ENCODE measurements at places on chromosomes 11 and 22.

- DNase-seq, result no peak
These were observed 84.6 kb upstream of the PARVA start for GRCh38 chr11:12292766-12293165.

- DNase-seq, result no peak
These were observed 15.9 kb downstream of the RNF214 start for GRCh38 chr11:117248341-117248740.

GRCh38 chr11:35418282-35419183 is 825 bp downstream of the SLC1A2 start:
- DNase-seq, result peak; percentile 79

DNA sequence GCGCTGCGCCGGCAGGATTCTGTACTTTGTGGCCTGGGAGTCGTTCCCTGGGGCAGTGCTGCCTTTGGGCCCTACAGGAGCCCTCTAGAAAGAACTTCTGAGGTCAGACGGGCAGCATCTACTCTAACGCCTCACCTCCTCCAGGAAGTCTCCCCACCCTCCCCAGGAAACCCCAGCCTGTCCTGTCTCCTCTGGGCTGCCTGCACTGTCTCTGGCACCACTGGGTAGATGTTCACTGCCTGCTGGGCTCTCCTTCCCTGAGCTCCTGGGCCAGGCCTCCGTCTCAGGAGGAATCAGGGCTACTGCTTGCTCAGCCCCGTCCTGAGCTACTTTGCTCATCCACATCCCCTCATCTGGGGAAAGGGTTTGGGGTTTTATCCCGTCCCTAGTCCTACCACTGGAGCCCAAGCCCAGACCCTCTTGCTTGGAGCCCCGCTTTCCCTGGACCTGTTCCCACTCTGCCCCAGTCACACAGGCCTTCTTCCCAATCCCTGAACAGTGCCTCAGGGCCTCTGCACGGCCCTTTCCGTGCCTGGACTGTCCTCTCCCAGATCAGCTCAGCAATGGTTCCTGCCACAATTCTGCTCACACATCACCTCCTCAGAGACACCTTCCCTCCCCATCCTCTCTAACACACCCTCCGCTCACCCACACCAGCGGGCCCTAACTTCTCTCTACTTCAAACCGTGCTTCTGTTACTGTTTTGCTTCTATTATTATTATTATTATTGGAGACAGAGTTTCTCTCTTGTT is 11.3 kb upstream of the TREH start:
- DNase-seq, result no peak

GRCh38 chr11:13152264-13152663 is 125.3 kb upstream of the BMAL1 start:
- no peak for DNase-seq

- DNase-seq, result peak; percentile 44
These were observed at the start of gene MUC5B for GRCh38 chr11:1222491-1223345. MUC5B (plus strand) TSS chr11:1223066; CDS start chr11:1223124, 58 bp downstream.

DNA sequence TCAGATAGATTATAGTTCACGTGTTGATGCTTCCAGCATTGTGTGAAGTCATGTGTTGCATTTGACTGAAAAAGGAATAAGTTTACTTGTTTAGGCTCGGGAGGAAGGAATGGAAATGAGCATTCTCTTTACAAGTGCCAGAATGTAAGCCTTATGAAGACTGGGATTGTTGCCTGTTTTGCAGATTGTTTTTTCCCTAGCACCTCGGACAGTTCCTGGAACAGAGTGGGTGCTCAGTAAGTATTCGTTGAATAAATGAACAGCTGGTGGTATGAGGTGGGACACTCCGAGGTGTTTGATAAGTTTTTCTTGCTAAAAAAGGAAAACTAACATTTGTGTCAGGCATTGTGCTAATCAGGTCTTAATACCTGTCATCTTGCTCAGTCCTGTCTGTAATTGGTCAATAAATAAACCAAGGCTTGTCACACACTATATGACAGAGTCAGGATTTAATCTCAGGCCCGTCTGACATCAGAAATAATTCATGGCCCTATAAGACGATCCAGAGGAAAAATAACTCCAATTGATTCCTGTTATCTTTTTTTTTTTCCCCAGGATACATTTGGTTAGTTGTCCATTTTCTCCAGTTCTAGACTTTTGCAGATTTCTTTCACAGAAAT is 304.7 kb downstream of the NELL1 start:
- no peak for DNase-seq

GRCh38 chr22:46162285-46162684 is 12.0 kb downstream of the PPARA start:
- DNase-seq, result no peak

GRCh38 chr11:19723572-19724342 is 11.1 kb downstream of the NAV2 start:
- DNase-seq, result no peak

- DNase-seq, result peak; percentile 82
These were observed at the start of gene RPS6KA4 for GRCh38 chr11:64358907-64359711. RPS6KA4 (plus strand) TSS chr11:64359162; CDS start chr11:64359236, 74 bp downstream.

DNA sequence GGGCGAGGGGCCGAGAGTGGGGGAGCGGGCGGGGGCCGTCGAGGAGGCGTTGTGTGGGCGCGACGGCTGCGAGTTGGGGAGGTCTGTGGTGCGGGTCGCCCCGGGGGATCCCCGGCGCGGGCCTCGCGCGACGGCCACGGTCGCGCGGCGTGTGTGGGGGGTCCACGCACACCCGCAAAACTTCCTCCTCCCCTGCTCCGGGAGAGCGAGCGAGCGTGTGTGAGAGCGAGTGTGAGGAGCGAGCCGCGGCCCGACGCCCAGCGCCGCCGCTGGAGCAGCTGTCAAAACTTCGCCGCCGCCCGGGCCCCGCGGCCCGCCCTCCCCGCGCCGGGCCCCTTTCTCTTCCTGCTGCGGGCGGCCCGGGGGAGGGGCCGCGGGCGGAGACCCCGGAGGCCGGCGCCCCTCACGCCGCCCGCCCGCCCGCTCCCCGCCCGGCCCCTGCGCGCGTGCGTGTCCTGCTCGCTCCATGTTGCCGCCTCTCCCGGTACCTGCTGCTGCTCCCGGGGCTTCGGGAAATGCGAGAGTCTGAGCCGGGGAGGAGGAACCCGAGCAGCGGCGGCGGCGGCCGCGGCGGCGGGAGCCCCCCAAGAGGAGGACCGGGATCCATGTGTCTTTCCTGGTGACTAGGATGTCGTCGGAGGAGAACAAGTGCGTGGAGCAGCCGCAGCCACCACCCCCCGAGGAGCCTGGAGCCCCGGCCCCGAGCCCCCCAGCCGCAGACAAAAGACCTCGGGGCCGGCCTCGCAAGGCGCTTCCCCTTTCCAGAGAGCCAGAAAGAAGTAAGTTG is 9.0 kb upstream of the CCT8L2 start:
- DNase-seq, result peak; percentile 78

DNA sequence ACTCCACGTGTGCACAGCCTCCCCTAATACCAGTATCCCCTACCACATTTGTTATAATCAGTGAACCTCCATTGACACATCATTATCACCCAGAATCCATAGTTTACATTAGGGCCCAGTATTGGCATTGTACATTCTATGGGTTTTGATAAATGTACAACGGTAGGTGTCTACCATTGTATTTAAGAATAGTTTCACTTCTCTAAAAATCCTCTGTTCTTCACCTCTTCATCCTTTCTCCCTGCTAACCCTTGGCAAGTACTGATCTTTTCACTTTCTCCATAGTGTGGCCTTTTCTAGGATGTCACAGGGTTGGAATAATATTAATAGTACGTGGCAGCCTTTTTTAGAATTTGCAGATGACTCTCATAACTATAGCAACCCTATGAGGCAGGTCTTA is 353.8 kb downstream of the DDX10 start:
- no peak for DNase-seq

DNA sequence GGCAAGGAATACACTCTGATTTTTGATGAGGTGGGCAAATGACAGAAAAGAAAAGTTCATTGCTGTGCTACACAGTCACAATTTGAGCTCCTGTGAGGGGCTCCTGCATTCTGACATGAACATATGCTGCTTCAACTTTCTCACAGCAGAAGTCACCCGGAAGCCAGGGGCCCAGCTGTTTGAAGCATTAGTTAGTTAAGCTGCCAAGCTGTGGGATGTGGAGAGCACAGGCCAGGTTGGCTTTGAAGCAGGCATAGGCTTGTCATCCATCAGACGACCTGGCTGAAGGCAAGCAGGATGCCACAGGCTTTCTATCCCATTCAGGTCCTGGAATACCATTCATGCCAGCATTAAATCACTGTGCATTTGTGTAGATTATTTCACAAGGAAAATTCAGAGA is 63.1 kb downstream of the MTNR1B start:
- no peak for DNase-seq

DNA sequence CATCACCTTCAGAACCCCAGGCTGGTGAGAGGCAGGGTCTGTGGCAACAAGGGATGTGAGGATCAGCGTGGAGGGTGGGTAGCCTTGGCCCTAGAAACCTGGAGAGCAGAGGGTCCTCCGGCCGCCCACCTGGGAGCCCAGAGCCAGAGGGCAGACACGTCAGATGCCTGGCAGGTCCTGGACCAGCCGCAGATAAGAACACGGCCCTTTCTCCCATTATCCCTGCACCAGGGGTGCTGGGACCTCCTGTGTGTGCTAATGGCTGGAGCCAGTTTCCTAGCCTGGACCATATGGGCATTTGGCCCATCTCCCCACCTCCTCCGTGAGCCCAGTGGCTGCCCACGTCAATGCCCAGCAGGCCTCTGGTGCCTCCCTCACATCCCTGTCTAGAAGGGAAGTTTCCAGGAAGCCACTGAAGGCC is 88.4 kb downstream of the MORC2 start:
- DNase-seq, result no peak

DNA sequence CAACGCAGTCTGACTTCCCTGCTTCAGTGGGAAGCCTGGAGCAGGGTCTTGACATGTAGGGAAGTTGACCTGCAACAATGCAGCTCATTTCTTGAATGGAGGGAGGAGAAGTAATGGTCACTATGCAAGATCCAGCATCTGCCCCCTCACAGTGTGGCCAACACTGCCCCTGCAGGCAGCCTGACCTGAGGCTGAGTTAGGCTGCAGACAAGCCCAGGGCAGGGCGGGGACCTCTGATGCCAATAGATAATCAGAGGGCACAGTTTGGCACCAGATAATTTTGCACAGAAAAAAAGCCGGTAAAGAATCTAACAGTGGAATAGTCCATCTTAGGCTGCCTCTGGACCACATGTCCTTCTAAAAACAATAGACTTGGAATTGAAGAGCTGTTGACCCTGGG is 182.3 kb downstream of the DSCAML1 start:
- no peak for DNase-seq

DNA sequence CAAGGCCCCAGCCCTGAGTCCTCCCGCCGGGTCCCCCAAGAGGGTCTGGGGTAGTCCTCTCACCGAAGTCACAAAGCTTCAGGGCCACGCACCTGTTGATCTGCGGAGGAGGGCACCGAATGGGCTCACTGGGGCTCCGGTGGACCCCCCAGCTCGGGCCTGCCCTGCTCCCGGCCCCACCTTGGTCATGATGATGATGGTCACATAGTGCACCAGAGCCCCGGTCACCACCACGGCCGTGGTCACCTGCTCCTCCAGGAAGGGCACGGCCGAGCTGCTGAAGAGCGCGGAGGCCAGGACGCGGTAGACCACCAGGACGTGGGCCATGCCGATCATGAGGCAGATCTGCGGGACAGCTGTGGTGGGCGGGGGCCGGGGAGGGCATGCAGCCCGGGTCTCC is 13.5 kb upstream of the SIGIRR start:
- no peak for DNase-seq

DNA sequence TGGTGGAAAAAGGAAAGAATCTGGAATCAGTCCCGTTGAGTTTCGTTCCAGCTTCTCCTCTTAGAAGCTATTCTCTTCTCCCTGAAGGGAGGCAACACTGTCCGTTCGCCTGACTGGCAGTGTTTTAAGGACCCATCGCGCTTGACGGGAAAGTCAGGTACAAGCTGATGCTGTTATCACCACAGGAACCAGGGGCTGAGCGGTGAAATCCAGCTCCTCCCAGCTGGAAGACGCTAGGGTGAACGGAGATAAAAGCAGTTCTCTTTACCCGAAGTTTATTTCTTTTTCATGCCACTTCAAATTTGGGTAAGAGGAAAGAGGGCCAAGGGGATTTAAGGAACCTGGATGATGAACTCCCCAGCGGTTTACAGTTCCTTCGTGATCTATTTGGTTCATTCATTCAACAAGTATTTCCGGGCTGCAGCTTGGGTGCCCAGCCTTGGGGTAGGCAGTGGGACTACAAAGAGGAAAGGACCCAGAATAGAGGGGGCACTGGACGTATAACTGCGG is 551 bp upstream of the DEUP1 start:
- DNase-seq, result no peak

- no peak for DNase-seq
These were observed 142.4 kb upstream of the DDI1 start for GRCh38 chr11:103894034-103894433.

DNA sequence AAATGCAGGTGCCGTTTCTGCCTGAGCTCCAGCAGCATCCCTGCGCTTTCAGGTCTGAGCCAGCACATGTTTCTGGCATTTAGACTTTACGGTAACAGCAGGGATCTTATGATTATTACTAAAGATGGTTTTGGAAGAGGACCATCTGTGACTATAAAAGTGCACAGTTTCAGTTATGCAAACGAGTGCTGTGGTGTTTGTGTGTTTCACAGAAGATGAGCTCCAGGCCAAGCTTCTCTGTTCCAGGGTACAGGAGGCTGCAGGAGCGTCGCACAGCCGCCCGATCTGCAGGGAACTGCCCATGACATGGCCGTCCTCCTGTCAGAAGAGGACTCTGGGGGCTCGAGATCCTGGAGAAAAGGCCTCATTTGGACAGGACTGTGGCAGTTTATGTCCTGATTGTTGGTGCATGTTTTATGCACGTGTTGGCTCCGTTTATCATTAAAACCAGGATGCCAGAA is 297.3 kb downstream of the TBC1D22A start:
- no peak for DNase-seq

- DNase-seq, result no peak
These were observed 34.0 kb downstream of the WNT7B start for GRCh38 chr22:45942787-45943493.

DNA sequence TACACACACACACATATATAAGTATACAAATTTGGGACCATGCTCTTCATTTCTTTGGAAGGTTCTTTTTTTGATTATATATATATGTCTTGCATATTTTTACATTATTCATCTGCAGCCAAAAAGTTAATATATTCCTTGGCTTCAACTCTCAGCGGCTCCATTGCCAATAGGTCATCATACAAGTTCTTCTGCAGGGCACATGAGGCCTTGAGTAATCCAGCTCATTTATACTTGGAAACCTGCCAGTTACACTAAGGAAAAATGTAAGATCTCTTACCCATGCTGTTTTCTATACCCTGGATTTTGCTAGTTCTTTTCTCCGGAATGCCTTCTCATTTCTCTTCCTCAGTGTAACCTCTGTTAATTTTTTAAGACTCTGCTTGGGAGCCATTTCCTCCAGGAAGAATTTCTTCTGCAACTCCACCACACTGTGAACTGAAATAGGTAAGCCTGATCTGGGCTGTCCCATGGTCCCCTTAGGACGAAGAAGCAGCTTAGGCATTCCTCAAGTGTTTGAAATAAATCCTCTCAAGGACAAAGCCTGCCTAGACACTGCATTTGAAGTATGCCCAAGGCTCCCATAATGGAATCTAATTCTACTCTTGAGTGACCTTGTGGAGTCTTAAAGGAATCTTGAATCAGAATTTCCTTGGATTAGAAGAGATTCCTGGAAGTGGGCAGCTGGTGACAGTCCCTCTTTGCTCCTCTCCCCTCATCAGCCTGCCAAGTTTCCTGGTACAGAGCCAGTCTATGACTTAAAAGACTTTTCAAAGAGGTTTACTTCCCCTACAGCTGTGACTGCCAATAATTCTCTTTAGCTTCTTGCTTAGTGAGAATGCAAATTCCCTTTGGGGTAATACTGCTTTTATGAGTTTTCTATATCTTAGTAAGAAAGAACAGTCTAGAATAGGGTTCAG is 182.8 kb downstream of the C11orf87 start:
- DNase-seq, result no peak

GRCh38 chr11:13449522-13449921 is 13.5 kb downstream of the BTBD10 start:
- no peak for DNase-seq

- no peak for DNase-seq
These were observed 10.1 kb downstream of the MRPL16 start for GRCh38 chr11:59800390-59801025.

Data from D341Med (cell line).